ENCODE measurements at places on chromosomes 13 and 19.

- H3K27me3 ChIP-seq: no peaks in the 10 kb centered on the region
- no peak for DNase-seq
- no peaks in the 10 kb centered on the region for H3K36me3 ChIP-seq
- peaks cover 4% of the 10 kb centered on the region for H3K4me1 ChIP-seq
- H3K4me3 ChIP-seq: peak overlapping the region; percentile 56
Measured at GRCh38 chr13:33322543-33322809, 36.9 kb upstream of the STARD13 start.

GRCh38 chr13:32824675-32825074 lies 191.5 kb upstream of the KL start:
- no peaks in the 10 kb centered on the region for H3K36me3 ChIP-seq
- H3K27ac ChIP-seq: no peak overlapping the region
- DNase-seq: no peak
- H3K27me3 ChIP-seq: no peaks in the 10 kb centered on the region

GRCh38 chr19:46319613-46320012 lies 22.8 kb downstream of the HIF3A start:
- peak overlapping the region; percentile 75 for H3K27ac ChIP-seq
- H3K4me1 ChIP-seq: peaks cover 21% of the 10 kb centered on the region
- DNase-seq: no peak
- H3K27me3 ChIP-seq: no peaks in the 10 kb centered on the region
- H3K36me3 ChIP-seq: peaks cover 67% of the 10 kb centered on the region
- H3K4me3 ChIP-seq: no peak overlapping the region

- no peaks in the 10 kb centered on the region for H3K27me3 ChIP-seq
- H3K27ac ChIP-seq: no peak overlapping the region
- H3K4me3 ChIP-seq: no peak overlapping the region
- DNase-seq: peak; percentile 44
- no peaks in the 10 kb centered on the region for H3K4me1 ChIP-seq
- no peaks in the 10 kb centered on the region for H3K36me3 ChIP-seq
Measured at GRCh38 chr13:111644750-111645149, 324.3 kb downstream of the TEX29 start.

DNA sequence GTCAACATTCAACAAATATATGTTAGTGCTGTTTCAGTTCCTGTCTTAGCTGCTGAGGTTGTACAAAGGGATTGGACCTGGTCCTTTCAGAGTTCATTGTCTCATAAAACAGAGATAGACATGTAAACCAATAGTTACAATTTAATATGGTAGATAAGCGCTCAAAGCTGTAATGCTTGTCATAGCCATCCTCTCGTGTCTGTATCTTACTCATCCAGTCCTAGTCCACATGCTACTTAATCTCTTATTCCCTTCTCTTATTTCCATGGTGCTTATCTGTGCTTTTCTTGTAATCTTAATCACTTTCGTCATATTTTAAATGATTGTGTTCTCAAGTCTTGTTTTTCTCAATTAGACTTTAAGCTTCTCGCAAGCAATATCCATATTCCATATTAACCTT lies 185.2 kb upstream of the OBI1 start:
- H3K36me3 ChIP-seq: no peaks in the 10 kb centered on the region
- no peak overlapping the region for H3K27ac ChIP-seq
- no peaks in the 10 kb centered on the region for H3K27me3 ChIP-seq
- no peaks in the 10 kb centered on the region for H3K4me1 ChIP-seq
- no peak for DNase-seq

GRCh38 chr19:13015361-13016223 lies 20.3 kb downstream of the NFIX start:
- peak overlapping the region; percentile 62 for H3K4me3 ChIP-seq
- no peak for DNase-seq
- peak overlapping the region; percentile 95 for H3K27ac ChIP-seq
- no peaks in the 10 kb centered on the region for H3K27me3 ChIP-seq
- H3K4me1 ChIP-seq: peaks cover 63% of the 10 kb centered on the region

GRCh38 chr19:7247155-7247554 lies 47.1 kb downstream of the INSR start:
- no peak for DNase-seq
- H3K4me1 ChIP-seq: peaks cover 38% of the 10 kb centered on the region
- no peak overlapping the region for H3K4me3 ChIP-seq
- H3K27ac ChIP-seq: peak overlapping the region; percentile 80
- H3K36me3 ChIP-seq: peaks cover 4% of the 10 kb centered on the region
- H3K27me3 ChIP-seq: no peaks in the 10 kb centered on the region

DNA sequence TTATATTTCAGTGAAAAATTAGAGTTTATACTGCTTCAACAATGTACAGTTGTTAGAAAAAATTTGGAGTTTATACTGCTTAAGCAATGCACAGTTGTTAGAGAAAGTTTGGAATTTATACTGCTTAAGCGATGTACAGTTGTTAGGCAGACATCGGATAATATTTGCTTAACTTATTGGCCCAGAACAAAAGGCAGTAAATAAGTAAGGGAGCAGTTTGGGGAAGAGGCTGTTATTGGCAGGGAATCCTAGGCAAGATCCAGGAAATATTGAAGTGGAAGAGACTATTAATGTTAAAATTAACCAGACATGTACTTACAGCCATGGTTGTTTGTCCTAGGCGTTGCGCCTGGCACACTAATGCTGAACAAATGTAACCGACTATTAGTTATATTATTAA lies 166.9 kb downstream of the GPC5 start:
- H3K4me3 ChIP-seq: no peak overlapping the region
- H3K4me1 ChIP-seq: no peaks in the 10 kb centered on the region
- H3K27ac ChIP-seq: no peak overlapping the region
- DNase-seq: no peak

DNA sequence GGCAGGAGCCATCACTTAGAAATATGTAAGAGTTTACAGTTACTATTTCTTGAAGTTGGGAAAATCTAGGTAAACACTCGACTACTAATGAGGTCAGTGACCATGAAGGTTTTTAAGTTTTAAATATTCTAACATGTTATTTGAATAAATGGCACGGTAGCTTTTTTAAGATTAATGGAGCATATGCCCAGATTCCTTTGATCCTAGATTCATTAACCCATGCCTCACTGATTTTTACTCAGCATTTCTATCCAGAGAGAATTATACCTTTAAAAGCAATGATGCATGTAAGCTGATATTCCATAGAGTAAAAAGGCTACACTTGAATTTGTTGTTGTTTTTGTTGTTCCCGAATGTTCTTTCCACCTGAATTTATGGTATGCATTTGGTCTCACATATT lies 541.4 kb downstream of the DACH1 start:
- H3K4me1 ChIP-seq: no peaks in the 10 kb centered on the region
- no peaks in the 10 kb centered on the region for H3K36me3 ChIP-seq
- no peak for DNase-seq
- H3K27me3 ChIP-seq: no peaks in the 10 kb centered on the region
- no peak overlapping the region for H3K4me3 ChIP-seq
- no peak overlapping the region for H3K27ac ChIP-seq

DNA sequence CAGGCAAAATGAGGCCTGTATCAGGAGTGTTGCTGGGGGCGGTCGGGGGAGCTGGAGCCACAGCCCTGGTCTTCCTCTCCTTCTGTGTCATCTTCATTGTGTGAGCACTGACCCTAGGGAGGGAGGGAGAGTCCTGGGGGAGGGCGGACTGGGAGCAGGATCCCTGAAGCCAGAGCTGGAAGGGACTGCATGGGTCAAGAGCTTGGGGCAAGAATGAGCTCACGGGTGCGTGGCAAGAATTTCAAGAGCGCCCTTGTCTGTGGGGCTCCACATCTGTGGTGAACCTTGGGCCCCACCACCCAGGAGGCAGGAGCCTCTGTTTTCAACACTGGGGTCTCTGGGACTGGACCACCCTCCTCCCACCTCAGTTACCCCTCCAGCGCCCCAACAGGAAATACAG lies 4.7 kb downstream of the SIGLEC7 start:
- no peak overlapping the region for H3K27ac ChIP-seq
- H3K27me3 ChIP-seq: no peaks in the 10 kb centered on the region
- no peak for DNase-seq
- no peaks in the 10 kb centered on the region for H3K36me3 ChIP-seq
- no peak overlapping the region for H3K4me3 ChIP-seq

DNA sequence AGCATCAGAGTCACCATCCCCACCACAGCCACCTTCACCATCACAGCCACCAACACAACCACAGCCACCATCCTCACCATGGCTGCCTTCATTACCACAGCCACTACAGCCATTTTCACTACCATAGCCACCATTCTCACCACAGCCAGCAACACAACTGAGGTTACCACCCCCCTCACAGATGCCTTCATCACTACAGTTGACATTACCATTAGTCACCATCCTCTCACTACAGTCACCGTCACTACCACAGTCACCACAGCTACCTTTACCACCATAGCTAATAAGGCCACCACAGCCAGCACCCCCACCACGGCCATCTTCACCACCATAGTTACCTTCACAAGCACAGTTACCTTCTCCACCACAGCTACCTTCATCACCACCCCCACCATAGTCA lies 269.6 kb downstream of the DNAJC15 start:
- no peaks in the 10 kb centered on the region for H3K27me3 ChIP-seq
- no peaks in the 10 kb centered on the region for H3K4me1 ChIP-seq
- DNase-seq: no peak

GRCh38 chr13:107992542-107992941 lies 222.8 kb downstream of the LIG4 start:
- no peak for DNase-seq
- no peaks in the 10 kb centered on the region for H3K27me3 ChIP-seq
- no peaks in the 10 kb centered on the region for H3K4me1 ChIP-seq
- no peak overlapping the region for H3K4me3 ChIP-seq

GRCh38 chr19:5536337-5536894 lies 31.3 kb downstream of the TINCR start:
- H3K4me3 ChIP-seq: no peak overlapping the region
- DNase-seq: no peak
- no peak overlapping the region for H3K27ac ChIP-seq
- no peaks in the 10 kb centered on the region for H3K36me3 ChIP-seq

GRCh38 chr19:40424637-40425449 lies 949 bp downstream of the SERTAD1 start:
- peaks cover 14% of the 10 kb centered on the region for H3K4me1 ChIP-seq
- H3K36me3 ChIP-seq: peaks cover 11% of the 10 kb centered on the region
- H3K27ac ChIP-seq: peak overlapping the region; percentile 99

GRCh38 chr13:100212904-100213553 lies 124.1 kb downstream of the PCCA start:
- peaks cover 10% of the 10 kb centered on the region for H3K36me3 ChIP-seq
- H3K27me3 ChIP-seq: no peaks in the 10 kb centered on the region
- H3K27ac ChIP-seq: no peak overlapping the region
- H3K4me1 ChIP-seq: no peaks in the 10 kb centered on the region
- no peak for DNase-seq

GRCh38 chr13:35190241-35190640 lies 248.2 kb downstream of the NBEA start:
- H3K27ac ChIP-seq: no peak overlapping the region
- no peaks in the 10 kb centered on the region for H3K27me3 ChIP-seq
- no peaks in the 10 kb centered on the region for H3K4me1 ChIP-seq
- DNase-seq: no peak

GRCh38 chr13:104014803-104015645 lies 948.8 kb upstream of the SLC10A2 start:
- no peaks in the 10 kb centered on the region for H3K36me3 ChIP-seq
- no peaks in the 10 kb centered on the region for H3K4me1 ChIP-seq
- DNase-seq: no peak

DNA sequence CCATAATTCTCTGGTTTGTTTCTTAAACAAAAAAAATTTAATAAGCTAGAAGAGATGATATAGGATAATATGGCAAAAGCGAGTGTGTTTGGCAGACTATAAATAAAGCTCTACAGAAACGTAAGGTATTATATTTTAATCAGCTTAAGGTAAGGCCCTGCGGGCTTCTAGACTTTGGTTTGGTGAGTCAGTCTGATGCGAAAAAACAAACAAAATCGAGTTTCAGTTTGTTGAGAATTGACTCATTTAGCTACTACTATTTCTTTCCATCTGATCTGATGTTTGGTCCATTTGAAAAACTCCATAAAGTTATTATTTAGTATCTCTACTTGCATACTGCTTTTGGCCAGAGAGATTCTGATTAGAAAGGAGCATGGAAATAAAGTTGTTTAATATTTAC lies 138.0 kb downstream of the MIPEP start:
- no peaks in the 10 kb centered on the region for H3K36me3 ChIP-seq
- DNase-seq: no peak
- no peak overlapping the region for H3K4me3 ChIP-seq
- no peaks in the 10 kb centered on the region for H3K27me3 ChIP-seq

DNA sequence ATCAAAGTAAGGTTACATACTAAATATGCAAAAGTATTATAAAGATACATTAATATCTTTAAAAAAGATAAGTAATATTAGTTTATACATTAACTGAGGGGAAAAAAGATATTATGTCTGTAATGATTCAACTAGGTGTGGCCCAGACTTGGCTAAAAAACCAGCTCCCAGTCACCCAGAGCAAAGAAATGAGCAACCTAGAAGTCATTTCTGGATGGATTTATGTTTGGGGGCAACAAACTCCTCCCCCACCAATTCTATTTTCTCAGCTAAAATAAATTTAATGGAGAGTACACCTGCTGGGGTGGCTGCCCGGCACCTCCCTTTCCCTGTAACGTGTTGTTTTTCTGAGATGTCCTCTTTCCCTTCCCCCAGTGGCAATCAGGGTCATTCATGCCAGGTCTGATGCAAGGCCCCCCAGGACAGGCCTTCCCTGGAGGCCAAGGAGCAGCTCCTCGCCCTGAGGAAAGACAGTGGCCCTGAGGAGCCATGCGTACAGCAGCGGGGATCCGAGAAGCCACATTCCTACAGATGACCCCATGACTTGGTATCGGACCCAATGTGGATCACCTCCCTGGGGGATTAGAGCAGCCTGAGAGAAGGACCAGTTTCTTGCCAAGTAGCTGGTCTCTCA lies 78.6 kb upstream of the DOCK9 start:
- no peak overlapping the region for H3K27ac ChIP-seq
- no peaks in the 10 kb centered on the region for H3K27me3 ChIP-seq
- no peak for DNase-seq
- no peaks in the 10 kb centered on the region for H3K36me3 ChIP-seq
- no peaks in the 10 kb centered on the region for H3K4me1 ChIP-seq
- H3K4me3 ChIP-seq: no peak overlapping the region

DNA sequence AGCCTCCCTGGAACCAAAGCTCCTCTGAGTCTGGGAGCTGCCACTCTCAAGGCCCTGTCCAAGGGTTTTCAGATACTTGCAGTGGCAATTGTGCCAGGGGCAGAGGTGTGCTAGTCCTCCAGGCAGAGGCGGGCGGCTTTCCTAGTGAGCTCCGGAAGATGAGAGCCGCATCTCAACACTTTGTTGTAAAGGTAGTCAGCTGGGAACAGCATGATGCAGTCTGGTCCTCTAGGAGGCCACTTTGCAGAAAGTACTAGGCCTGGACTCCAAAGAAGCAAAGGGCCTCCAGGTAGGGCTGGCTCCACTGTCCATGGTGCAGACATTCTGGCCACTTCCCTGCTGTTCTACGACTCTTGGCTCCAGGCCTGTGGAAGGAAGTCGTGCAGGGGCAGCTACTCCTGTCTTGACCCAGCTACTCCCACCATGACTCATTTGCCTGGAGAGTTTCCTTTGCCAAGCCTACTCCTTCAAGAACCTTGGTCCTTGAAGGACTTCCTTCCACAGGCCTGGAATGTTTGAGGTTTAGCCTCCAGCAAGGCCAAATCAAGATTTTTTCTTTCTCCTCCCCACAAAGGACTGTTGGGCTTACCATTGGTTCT lies 9.9 kb upstream of the ZNF536 start:
- H3K4me3 ChIP-seq: no peak overlapping the region
- no peaks in the 10 kb centered on the region for H3K27me3 ChIP-seq
- H3K27ac ChIP-seq: no peak overlapping the region
- no peak for DNase-seq

GRCh38 chr13:41455725-41456419 lies 1.5 kb upstream of the RGCC start:
- no peaks in the 10 kb centered on the region for H3K36me3 ChIP-seq
- no peak overlapping the region for H3K27ac ChIP-seq
- DNase-seq: no peak

All from ascending aorta (tissue), 2 donors.